ENCODE measurements at places on chromosomes 2 and 18.

DNA sequence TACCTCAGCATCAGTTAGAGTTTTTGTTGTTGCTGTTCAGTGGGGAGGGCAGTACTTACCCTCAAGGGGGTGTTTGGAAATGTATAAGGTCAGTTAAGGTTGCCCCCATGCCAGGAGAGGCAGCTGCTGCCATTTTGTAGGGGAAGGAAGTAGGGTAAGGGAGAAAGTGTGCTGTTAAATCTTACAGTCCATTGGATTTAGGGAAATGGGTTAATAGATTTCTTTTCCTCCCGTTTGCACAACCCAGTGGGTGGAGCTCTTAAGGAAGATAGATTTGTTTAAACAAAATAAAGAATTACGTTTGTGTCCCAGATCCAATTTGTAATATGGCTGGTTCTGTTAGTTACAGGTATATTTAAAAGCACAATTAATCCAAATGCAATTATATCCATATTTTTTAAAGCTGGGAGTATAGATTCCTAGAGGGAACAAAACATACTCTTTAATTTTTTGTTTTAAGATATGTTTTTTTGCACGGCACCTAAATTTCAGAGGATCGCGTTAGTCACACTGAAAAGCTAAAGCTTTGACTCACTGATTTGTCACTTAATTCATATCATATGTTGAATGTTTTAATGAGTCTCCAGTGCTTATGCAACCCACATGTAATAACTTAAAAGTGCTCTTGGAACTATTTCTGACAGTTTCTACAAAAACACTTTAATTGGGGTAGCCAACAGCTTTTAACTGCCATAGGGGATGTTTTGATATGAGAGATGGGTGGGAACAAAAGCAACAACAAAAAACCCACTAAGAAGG is 9.0 kb upstream of the CWC22 start:
- no peak for DNase-seq

DNA sequence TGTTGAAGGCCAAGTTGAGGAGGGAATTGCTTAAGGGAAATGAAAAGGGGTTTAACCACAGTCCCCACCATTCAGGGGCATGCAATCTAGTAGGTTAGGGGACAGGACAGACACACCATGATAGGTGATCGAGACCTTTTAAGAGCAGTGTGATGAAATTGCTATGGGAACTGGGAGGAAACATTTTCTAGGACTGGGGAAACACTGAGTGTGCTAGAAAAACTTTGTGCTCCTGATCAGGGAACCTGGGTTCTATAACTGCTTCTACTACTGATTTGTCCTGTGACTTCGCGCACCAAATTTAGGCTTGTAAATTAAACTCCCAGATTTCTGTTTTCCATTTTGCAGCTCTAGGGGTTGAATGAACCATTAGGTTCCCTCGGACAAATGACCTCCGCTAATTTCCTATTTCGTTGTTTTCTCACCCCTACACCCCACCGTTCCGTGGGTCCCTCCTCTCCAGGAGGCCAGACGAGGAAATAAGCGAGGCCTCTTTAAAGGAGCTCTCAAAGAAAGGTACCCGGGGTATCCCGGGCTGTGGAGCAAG is 371 bp upstream of the LCLAT1 start:
- DNase-seq: no peak

GRCh38 chr2:62435720-62436119 is 70.3 kb downstream of the TMEM17 start:
- DNase-seq: no peak

DNA sequence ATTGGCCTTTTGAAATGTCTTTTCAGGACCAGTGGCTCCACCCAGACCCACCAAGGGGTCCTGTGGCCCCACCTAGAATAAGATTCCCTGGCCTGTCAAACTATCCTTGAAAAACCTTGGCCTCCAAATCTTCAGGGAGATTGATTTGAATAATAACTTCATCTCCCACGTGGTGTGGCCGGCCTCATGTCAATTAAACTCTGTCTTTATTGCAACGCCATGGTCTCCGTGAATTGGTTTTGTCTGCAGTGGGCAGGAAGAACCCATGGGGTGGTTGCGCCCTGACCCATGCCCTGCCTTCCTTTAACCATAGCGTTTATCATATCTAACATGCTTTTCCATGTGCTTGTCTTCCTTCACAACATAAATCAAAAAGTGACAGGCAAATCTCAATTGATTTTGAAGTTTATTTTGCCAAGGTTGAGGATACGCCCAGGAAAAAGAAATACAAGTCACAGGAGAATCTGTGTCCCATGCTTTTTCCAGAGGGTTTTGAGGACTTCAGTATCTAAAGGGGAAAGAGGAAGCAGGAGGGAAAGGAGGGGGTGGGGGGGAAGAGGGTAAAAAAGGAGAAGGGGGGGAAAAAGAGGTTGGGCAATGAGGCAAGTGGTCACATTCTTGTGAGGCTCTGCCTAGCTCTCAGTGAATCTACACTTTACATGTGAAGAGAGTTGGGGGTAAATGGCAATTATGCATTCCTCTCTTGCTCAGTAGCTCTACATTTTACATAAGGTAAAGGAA is 66.5 kb upstream of the CABLES1 start:
- DNase-seq: no peak

DNA sequence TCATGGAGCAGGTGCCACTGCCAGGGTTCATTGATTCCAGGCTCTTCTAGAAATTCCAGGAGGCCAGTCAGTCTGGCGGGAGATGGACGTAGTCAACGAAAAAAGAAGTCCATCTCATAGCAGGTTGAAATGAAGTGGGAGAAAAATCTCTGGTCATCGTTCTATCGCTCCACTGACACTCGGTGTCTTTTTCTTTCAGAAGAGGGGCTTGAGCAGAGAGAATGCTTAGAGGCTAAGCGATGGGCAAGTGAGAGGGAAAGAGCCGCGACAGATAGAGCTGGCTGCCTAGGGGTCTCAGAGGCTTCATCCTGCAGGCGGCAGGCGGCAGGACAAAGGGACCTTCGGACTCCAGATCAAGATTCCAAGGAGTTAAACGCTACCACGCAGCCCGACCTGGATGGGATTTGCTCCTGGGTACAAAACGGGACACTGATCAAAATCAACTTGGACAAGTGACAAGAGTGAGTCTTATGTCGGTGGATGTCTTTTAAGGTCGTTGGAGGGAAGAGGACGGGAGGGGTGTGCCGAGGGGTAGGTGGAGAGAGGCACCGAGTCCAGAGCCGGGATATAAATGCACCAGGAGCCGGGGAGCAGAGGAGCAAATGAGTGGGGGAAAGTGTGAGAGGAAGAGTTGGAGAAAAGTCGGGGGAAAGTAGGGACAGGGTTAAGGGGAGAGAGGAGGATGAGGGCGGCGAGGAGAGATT is 677 bp upstream of the TMEM178A start:
- no peak for DNase-seq

DNA sequence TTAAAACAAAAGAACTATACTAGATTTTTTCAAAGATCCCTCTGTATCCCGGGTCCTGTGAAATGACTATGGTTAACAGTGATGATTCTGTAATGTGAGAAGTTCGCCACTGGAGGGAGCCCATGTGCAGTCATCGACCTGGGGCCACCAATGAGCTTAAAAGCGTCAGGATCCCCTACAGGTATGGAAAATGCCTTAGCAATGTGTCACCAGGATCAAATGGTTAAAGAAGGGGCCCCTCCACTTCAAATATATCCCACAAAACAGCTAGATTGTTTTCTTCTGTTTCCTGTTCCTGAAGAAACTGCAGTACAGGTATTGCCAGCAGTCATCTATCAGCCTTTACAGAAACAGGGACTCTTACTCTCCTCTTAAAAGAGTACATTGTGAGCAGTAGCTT is 15.3 kb downstream of the CHRNA1 start:
- DNase-seq: peak; percentile 22

DNA sequence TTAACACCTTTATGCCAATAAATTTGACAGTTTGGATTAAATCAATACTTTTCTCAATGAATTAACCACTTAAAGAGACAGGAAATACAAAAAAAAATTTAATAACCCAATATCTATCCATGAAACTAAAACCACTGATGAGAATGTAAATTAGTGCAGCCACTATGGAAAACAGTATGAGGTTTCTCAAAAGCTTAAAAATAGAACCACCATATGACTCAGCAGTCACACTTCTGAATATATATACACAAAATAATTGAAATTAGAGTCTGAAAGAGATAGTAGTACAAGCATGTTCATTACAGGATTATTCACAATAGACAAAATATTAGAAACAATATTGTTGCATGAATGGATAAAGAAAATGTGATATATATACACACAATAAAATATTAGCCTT is 382.1 kb upstream of the SETBP1 start:
- DNase-seq: no peak

DNA sequence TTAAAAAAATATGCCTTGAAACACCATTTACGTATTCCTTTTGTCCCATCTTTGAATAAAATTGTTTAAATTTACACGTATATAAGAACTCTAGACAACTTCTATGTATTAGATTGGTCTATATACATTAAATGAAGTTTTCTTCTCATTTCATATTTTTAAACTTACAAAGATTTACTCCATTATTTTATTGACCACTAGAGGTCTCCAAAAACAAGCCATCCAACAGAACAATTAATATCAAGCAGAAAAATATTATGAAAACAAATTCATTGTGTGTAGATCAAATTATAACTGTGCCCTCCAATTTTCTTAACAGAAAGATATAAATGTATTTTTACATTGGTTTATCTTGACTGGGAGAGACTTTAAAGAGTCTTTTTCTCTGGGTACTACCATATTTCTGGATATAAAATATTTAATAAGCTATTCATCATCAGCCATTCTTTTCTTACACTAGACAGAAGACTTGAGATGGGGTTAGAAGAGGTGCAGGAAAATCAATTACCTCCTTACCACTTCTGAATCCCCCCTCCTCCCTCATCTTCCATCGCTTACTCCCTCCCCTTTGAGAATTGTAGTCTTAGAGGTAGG is 66.5 kb downstream of the DPP4 start:
- DNase-seq: no peak

DNA sequence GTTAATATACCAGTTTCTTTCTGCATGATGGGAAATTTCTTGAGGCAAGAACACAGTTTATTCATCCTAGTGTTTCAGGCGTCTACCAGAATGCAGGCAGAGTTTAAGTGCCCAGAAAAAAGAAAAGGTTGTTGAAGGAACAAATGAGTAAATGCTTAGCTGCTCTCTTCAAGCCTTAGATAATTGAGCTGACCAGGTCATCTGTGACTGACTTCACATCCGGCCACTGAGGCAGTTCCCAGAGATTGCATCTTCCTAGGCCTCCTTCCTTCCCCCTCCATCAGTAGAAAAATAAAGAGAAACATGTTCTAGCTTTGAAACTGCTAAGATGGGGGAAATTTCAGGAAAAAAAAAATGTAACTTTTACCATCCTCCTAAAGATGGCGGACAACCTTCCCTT is 9.4 kb upstream of the TMEM163 start:
- DNase-seq: no peak

GRCh38 chr2:96687266-96687665 is 44.7 kb downstream of the FER1L5 start:
- no peak for DNase-seq

DNA sequence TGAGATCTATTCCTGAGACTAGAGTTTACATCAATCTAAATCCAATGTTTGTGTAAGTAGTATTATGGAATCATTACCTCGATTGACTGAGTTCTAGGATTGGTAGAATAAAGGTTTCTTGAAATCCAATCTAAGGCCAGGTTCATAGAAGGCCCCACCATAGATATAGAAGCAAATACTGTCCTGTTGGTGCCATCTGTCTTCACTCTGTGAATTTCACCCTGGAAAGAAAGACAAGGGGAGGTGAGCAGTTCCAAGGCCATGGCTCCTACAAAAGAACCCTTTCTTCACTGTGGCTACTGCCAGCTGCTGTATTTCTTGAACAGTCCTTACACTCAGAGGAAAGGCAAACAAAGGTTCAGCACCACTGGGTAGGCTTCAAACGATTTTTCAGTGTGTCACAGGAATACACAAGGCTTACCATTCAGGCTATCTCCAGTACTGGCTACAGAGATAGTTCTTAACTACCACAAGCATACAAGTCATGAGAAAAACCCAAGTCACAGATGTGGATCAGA is 137.0 kb downstream of the LRP2 start:
- DNase-seq: no peak

DNA sequence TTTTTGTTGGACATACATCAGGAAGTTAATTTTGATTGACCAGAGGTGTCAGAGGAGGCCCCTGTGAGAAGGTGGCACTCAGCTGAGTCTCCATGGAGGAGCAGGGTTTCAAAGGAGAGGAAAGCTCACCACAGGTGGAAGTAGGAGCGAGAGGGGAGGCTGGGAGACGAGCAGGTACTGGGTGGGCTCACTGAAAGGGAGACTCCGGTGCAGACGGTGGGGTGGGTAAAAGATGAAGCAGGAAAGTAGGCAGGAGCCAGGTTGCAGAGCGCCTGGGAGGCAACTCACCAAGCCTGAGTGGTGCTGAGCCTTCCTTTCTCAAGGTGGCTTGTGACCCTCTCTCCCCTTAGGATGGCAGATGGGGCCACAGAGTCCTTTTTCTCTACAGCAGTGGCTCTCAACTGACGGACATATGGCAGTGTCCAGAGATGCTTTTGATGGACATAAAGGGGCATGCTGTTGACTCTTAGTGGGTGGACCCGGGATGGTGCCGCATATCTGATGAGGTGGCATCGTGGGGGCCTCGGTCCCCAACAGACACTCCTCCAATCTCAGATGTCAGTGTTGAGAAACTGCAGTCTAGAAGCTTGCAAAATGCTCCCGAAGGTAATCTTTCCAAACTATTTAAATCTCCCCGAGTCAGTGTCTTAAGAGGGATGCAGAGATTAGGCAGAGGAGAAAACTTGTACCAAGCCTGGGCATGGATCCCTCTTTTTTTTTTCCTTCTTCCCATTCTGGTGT is 64.0 kb downstream of the LPIN1 start:
- no peak for DNase-seq

- no peak for DNase-seq
These were observed 15.7 kb downstream of the ARMC9 start for GRCh38 chr2:231213931-231214642.

DNA sequence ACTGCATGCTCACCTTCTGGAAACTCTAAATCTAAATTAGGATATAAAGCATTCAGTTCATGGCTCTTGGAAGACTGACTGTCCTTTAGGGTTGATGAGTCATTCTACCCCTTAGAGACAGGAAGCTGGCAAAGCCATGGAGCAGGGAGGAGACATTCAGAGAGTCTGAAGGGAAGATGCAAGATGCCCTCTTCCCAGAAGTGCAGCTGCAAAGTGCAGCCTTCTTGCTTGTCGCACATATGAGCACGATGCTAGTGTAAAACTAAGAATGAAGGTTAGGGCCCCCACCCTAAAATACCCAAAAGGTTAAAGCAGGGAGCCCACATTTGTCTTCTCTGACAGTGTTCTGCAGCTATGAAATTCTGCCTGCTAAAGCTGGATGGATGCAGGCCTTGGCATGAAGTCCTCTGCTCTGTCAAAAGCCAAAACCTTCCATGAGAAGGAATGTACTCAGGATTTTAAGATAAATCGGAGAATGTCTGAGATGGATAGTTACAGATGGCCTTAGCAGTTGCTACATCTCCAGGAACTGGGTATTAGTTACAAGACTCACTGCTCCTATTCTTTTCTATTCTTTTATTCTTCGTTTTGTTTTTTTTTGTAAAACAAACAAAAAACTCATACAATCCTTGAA is 89.7 kb downstream of the POLE4 start:
- DNase-seq: no peak

DNA sequence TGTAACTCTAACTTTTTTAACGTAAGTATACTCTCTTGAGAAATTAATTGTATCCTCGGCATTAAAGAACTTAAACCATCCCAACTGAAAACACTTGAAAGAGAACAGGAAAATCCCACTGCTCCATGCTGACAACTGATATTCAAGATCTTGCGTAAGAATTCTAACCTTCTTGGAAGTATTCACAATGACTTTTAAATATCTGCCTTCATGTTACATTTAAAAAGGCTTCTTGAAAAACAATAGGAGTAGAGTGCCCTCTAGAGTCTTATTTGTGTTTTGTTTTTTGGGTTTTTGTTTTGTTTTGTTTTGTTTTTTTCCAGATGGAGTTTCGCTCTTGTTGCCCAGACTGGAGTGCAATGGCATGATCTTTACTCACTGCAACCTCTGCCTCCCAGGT is 65.4 kb upstream of the DNAJC10 start:
- no peak for DNase-seq

All from GOT3 (cell line).